ENCODE measurements at places on chromosomes 16 and 17.
A peak's percentile ranks its signal among the peaks of the same experiment; 100 is the strongest.

DNA sequence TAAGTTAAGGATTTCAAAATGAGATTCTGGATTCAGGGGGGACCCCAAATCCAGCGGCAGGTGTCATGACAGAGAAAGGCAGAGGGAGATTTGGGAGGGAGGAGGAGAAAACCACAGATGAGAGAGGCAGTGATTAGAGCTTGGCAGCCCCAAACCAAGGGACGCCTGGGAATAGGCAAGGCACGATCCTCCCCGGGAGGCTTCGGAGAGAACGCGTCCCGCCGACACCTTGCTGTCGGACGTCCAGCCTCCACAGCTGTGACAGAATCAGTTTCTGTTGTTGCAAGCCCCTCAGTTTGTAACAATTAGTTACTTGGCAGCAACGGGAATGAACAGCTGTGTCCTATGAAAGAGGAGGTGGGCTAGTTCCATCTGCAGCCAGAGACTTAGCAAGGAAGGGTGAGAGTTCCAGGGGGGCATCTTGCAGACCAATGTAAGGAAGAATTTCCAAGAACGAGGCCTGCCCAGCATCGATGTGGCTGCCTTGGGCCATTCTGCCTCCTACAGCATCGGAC lies 110.7 kb upstream of the SDK2 start:
- no peaks in the 10 kb centered on the region for H3K4me1 ChIP-seq
- H3K36me3 ChIP-seq: no peaks in the 10 kb centered on the region
- no peaks in the 10 kb centered on the region for H3K27me3 ChIP-seq
- DNase-seq: no peak

- peaks cover 8% of the 10 kb centered on the region for H3K4me1 ChIP-seq
- no peaks in the 10 kb centered on the region for H3K36me3 ChIP-seq
- H3K27me3 ChIP-seq: no peaks in the 10 kb centered on the region
- DNase-seq: no peak
- no peak overlapping the region for H3K4me3 ChIP-seq
- no peak overlapping the region for H3K27ac ChIP-seq
Measured at GRCh38 chr16:87196231-87196630, 121.0 kb downstream of the C16orf95 start.

DNA sequence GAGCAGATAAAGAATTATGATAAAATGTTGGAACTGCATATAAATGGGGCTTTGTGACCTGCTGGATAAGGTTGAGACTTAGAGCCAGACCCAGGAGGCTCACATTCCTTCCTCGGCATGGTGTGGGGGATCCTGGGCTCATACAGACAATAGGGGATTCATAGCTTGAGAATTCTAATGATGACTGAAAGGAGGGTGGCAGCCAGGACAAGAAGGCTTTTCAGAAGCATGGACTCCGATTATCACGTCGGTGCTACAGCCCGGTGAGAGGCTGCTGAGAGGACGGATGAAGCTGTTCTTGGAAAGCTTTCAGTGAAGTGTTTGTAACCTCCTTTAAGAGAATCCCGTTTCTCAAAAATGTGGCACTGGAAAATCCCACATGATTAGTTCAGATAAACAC lies 167.2 kb downstream of the ANKFN1 start:
- DNase-seq: peak; percentile 34
- H3K4me1 ChIP-seq: peaks cover 48% of the 10 kb centered on the region
- no peaks in the 10 kb centered on the region for H3K36me3 ChIP-seq
- no peaks in the 10 kb centered on the region for H3K27me3 ChIP-seq
- H3K27ac ChIP-seq: peak overlapping the region; percentile 52
- H3K4me3 ChIP-seq: peak overlapping the region; percentile 10

DNA sequence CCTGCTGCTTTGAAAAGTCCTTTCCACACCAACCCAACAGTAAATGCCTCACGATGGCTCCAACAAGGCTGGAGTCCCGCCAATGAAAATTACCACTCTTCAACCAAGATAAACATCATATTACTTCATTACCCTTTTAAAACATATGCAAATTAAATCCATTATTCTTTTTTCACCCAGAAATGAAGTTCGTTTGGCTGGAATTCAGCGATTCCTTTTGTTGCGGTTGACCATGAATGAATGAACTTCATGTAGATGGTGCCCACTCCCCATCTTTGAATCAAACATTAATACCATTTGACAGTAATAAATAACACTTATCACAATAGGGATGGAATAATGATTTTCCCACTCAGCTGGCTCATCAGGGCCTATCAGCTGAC lies 211.5 kb upstream of the TOX3 start:
- H3K27ac ChIP-seq: no peak overlapping the region
- no peak for DNase-seq
- H3K4me3 ChIP-seq: no peak overlapping the region
- no peaks in the 10 kb centered on the region for H3K4me1 ChIP-seq
- no peaks in the 10 kb centered on the region for H3K27me3 ChIP-seq
- H3K36me3 ChIP-seq: no peaks in the 10 kb centered on the region

DNA sequence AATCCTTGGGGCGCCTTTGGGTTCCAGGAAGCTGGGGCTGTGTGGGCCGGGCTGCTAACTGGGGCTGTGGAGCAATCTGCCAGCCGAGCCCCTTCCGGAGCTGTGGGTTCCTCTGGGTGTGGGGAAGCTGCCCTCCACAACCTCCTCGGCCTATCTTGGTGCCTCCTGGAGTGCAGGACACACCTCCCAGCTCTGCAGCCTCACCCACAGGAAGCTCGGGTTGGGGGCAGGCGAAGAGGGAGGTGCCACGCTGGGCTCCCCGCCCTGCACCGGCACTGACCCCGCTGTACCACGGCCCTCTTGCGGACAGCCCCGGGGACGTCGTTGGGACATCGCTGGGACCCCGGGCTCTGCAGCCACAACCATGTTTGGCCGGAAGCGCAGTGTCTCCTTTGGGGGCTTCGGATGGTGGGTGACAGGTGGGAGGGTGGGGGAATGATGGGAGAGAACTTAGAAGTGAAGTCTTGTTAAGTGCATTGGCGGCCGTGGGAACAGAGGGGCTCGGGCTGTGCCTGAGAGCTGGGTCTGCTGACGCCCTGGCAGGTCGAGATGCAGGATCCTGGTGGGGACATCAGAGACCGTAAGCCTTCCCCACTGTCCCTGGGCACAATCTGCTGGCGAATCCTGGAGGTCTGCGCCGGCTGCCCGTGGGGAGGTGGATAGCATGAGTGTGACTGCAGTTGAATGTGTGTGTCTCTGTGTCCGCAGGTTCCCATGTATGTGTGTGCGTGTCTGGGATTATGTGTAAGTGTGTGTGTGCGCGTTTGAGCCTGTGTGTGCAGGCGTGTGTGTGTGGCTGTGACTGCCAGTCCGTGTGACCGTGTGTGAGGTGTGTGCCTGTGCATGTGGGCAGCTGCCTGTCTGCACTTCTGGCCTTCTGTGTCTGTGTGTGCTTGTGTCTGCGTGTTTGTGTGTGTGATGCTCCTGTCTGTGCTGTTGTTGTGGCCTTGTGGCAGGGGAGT lies at the start of gene RAP1GAP2:
TSS of gene RAP1GAP2 (plus strand) at position 275 of the 962 bp plus-strand sequence. CDS start at position 365, 90 bp downstream.
- H3K27ac ChIP-seq: no peak within 1 kb of the TSS
- peaks cover 4% of the 10 kb centered on the region for H3K4me1 ChIP-seq
- H3K4me3 ChIP-seq: no peak within 1 kb of the TSS

DNA sequence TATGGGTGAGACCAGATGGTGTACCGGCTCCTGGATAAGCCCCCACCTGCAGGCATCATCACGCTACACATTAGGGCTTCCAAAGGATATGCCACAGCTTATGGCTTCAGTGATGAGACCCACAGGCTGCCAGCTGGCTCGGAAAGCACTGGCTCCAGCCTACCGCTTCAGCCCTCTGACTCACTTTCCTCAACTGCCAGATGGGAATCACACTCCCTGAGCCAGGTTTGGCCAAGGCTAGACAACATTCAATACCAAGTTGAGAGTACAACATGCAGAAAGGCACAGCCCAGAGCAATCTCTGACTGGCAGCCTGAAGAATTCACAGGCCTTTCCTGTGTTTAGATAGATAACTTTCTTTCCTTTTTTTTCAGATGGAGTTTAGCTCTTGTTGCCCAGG lies 10.3 kb downstream of the CENPV start:
- no peak for DNase-seq
- H3K36me3 ChIP-seq: peaks cover 23% of the 10 kb centered on the region
- H3K27me3 ChIP-seq: no peaks in the 10 kb centered on the region
- H3K4me1 ChIP-seq: no peaks in the 10 kb centered on the region
- H3K27ac ChIP-seq: no peak overlapping the region

- 0 out of 2 replicates have a peak, but pooled peaks cover 3% of the 10 kb centered on the region for H3K27me3 ChIP-seq
- H3K27ac ChIP-seq: peak overlapping the region; percentile 92
- no peak for DNase-seq
Measured at GRCh38 chr17:75135946-75136345, 4.4 kb upstream of the NT5C start.

DNA sequence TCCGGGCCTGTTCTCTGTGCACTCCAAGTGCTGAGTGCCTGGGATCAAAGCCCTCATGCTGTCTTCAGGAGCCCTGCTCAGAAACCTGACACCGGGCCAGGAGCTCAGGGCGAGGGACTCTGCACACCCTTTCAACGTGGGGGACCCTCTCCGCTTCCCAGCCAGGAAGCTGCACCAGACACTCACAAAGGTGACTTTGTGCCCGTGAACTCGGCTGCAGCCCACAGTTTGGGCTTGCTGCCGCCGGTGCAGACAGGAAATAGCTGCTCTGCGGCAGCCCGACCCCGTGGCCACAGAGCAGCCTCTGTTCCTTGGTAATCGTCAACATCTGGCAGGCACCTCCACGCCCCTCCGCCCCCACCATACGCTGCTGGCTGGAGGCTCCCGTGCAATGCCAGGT lies 93.4 kb upstream of the METRNL start:
- no peaks in the 10 kb centered on the region for H3K27me3 ChIP-seq
- no peak overlapping the region for H3K4me3 ChIP-seq
- H3K4me1 ChIP-seq: peaks cover 9% of the 10 kb centered on the region
- H3K36me3 ChIP-seq: no peaks in the 10 kb centered on the region

DNA sequence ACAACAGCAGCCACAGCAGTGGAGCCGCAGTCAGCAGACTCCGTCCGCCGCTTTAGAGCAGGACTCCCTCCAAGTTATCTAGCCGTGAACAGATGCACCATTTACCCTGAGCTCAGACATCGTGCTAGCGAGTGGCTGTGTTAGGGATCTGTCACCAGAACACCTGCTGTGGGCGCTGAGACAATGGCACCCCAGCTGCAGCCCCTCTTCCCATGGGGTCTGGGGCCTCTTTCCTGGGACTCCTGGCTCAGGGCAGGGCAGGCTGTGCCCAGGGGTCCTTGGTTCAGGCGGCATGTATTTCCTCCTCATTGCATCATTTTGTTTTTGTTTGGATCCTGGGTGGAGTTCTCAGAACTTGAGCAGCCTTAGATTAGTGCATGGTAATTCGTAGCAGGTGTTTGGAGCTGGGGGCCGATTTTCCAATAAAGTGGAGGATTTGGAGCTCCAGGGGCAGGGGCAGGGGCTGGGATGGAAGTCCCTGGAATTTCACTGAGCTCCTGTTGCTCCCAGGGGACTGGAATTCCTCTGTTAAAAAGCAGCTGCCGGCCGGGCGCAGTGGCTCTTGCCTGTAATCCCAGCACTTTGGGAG lies 23.4 kb downstream of the NMRAL1 start:
- peak; percentile 8 for DNase-seq
- H3K27me3 ChIP-seq: no peaks in the 10 kb centered on the region
- peaks cover 24% of the 10 kb centered on the region for H3K36me3 ChIP-seq
- H3K4me3 ChIP-seq: no peak overlapping the region
- H3K27ac ChIP-seq: no peak overlapping the region

DNA sequence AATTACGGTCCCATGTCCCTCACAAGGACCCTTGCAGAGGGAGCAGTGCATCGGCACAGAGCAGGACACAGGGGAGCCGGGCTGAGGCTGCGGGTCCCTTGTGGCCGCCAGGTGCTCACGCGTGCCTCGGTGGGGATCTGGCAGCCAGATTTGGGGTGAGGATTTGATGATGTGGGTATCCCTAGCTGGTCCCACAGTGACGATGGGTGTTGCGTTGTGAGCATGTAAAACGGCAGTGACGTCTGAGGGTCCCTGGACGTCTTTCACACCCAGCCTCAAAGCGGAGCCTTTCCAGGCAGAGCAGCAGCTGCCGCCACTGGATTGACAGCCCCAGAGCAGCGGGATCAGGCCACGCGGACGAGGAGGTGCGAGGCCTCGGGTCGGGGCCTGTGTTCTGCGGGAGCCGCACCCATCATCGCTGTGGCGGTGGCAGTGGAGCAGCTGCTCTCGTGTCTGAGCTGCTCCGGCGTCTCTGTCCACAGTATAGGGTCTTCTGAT lies 54.6 kb downstream of the WDR45B start:
- DNase-seq: no peak
- 0 out of 2 replicates have a peak, but pooled peaks cover 11% of the 10 kb centered on the region for H3K36me3 ChIP-seq
- H3K4me3 ChIP-seq: peak overlapping the region; percentile 43
- H3K27ac ChIP-seq: peak overlapping the region; percentile 59

DNA sequence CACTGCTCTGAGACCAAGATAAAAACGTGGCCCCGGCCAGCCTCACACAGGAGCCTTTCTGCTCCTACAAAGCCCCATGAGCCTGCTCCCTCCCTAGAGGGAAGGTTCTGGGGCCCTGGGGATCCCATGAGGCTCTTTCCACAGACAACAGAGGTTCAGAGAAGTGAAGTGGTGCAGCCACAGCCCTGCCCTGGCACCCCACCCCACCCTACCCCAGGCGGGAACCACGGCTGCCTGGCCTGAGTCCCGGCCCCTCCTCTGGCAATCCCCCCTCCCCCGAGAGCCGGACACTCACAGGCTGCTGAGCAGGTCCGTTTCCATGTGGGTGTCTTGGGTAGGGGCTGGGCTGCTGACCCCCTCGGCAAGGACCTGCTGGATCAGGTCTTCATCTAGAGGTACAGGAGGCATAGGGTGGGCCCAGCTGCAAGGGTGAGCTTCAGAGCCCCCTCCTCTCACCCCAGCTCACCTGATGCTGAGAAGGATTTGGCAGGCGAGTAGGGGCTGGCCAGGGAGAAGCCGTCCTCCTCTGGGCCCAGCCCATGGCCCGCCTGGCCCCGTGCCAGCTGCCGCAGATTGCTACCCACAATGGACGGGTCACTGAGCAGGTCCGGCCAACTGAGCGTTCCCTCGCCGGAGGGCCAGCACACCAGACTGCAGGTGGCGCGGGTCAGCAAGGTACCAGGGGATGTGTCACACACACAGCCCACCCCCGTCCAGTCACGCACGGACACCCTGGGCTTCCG lies 38.7 kb downstream of the PKD1 start:
- no peak overlapping the region for H3K4me3 ChIP-seq
- no peaks in the 10 kb centered on the region for H3K27me3 ChIP-seq
- H3K4me1 ChIP-seq: peaks cover under 1% of the 10 kb centered on the region
- H3K27ac ChIP-seq: no peak overlapping the region
- no peak for DNase-seq
- H3K36me3 ChIP-seq: no peaks in the 10 kb centered on the region

- H3K4me1 ChIP-seq: no peaks in the 10 kb centered on the region
- DNase-seq: no peak
- H3K27ac ChIP-seq: no peak overlapping the region
- no peaks in the 10 kb centered on the region for H3K27me3 ChIP-seq
- no peak overlapping the region for H3K4me3 ChIP-seq
- no peaks in the 10 kb centered on the region for H3K36me3 ChIP-seq
Measured at GRCh38 chr17:60594734-60595133, 5.3 kb upstream of the PPM1D start.

DNA sequence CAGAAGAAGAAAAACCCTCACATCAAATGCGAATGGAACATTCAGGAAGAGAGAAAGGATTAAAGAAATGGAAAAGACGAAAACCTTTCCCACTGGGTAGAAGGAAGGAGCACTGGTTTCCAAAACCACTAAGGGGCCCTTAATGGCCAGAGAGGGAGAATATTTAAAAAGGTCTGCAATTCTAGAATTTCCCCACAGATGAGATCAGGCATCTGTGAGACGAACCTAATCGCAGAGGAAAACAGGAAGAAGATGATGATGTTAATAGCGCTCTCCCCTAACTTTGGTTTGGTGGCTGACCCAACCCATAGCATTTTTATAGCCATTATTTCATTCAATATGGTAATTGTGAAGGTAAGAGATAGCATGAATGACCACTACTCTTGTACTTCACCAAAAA lies 32.8 kb downstream of the XYLT1 start:
- H3K4me3 ChIP-seq: no peak overlapping the region
- H3K27ac ChIP-seq: no peak overlapping the region
- H3K4me1 ChIP-seq: peaks cover 22% of the 10 kb centered on the region
- H3K27me3 ChIP-seq: no peaks in the 10 kb centered on the region

Measured in GM23338 (cell line).